ENCODE measurements at places on chromosomes 4 and X. TPM values are rescaled to one million over a fixed set of nuclear protein-coding genes. Genes with fewer than 3 reads are reported as not detected.

- DNase-seq = no peak
Measured at GRCh38 chr4:39937683-39938268, 39.9 kb downstream of the PDS5A start.

- DNase-seq = no peak
Measured at GRCh38 chr4:60865273-60865672, 334.9 kb upstream of the ADGRL3 start.

GRCh38 chrX:24294619-24295018 is 19.2 kb downstream of the SUPT20HL2 start:
- DNase-seq = peak; percentile 39

- DNase-seq = peak; percentile 88
Measured at GRCh38 chr4:184383497-184384055, 90.8 kb downstream of the IRF2 start.

GRCh38 chr4:4651811-4652755 is 110.2 kb upstream of the STX18 start:
- DNase-seq = no peak

DNA sequence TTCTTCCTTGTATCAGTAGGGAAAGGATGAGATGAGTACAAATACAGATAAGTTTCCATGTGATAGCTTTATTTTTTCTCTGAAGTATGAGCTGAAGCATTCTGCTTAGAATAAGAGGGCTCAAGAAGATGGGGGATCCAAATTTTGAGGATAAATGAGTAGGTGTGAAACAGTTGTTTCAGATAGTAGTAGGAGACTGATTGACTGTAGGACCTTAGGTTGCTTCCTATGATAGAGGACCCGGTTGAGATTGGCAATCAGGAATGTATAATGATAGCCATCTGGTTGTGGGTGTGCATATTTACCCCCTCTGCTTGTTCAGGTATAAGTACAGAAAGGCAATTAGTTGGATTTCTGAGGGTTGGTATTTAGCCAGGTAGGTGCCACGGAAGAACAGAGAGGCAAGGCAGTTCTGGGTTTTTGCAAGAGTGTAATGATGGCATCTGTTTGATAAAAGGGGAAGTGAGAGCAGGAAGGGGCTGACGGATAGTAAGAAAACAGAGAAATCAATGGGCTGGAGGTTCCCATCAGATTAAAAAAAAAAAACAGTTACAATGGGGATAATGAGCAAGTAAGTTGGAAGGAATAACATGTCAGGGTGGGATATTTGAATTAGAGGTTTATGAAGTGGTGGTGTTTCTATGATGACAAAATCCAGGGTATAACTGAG is 13.7 kb downstream of the OCRL start:
- DNase-seq = no peak

DNA sequence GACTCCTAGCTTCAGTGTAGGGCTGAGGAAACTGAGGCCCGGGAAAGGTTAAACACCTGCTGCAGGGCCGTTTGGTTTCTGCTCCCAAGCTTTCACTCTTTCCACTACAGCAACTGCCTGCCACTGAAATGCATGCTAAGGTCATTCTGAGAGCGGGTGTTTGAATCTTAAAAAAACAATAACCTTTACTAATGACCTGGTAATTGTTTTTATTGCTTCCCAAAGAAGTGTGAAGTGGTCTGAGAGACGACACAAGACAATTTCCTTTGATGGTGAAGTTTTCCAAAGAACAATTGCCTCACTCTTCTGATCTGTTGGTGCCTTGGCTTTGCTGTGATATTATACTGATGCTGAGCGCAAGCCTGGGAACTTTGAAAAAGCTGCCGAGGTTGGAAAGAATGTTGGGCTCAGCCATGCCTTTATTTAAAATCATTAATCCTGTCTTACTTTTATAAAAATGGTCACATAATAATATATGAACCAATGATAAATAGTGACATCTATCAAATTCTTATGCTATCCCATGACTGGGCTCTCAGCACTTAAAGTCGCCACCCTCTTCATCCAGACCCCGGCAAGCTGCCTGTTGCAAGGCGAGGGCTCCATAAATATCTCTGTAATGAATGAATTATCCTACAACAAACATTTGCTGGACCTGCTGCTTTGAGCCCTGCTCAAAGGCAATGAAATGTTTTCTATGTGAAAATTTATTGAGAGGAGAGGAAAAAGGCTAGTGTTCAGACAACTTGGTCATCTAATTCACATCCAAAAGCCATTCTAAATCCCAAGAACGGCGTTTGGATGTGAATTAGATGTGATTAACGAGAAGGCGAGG is 67.8 kb upstream of the SOD3 start:
- DNase-seq = no peak

DNA sequence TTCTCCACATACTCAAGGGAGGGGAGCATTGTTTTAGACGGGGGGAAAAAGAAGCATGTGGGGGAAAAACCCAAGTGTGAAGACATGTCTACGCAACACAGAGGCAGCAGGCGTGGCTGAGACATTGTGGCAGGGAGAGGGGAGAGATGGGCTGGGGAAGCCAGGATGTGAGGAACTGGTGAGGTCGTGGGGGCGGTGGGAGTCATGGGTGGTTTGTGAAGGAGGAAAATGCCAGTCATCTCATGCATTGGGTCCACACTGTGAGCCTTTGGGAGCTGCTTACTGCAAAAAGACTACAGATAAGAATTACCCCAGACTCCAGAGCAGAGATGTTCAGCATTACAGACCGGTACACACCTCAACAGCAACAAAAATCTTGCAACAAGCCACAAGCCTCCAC is 2.1 kb downstream of the JAKMIP1 start:
- no peak for DNase-seq

DNA sequence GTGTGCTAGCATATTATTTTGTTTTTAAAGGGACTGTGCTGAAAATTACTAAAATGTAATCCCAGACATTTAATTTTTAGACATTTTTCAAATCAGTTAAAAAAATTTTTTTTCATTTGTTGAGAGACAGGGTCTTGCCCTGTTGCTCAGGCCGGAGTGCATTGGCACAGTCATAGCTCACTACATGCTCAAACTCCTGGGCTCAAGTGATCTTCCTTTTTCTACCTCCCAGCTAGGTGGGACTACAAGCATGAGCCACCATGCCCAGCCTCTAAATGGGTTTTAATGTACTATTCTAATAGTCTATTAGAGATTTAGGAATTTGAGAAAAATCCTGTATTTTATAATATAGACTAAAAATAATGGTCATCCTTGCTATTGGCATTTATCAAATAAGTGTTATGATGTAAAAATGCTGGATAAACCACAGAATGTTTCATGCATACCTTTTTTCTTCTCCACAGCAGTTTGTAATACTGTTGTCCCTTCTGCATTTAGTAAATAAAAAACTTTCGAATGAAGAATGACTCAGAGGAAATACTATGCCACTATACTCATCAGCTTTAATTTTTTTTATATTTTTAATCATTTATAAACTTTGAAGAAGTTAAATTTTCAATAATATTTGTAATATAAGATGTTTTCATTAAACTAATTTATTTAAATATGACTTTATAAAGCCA is 29.9 kb downstream of the CPEB2 start:
- DNase-seq = peak; percentile 21

DNA sequence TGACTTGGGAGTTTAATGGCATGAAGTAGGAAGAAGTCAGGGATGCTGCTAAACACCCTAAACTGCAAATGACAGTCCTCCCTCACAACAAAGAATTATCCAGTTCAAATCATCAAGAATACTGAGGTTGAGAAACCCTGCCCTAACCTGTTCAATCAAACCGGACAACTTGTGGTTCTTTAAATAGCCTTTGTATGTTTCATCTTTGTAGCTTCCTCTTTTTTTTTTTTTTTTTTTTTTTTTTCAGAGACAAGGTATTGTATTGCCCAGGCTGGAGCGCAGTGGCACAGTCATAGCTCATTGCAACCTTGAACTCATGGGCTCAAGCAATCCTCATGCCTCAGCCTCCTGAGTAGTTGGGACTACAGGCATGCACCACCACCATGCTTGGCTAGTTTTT is 52.5 kb upstream of the TTC29 start:
- no peak for DNase-seq

- no peak for DNase-seq
Measured at GRCh38 chr4:7040765-7041164, 2.4 kb upstream of the TADA2B start.

- no peak for DNase-seq
Measured at GRCh38 chrX:118182681-118183080, 66.1 kb upstream of the KLHL13 start.

GRCh38 chr4:82780752-82781231 is 17.8 kb downstream of the SCD5 start:
- DNase-seq = peak; percentile 89

DNA sequence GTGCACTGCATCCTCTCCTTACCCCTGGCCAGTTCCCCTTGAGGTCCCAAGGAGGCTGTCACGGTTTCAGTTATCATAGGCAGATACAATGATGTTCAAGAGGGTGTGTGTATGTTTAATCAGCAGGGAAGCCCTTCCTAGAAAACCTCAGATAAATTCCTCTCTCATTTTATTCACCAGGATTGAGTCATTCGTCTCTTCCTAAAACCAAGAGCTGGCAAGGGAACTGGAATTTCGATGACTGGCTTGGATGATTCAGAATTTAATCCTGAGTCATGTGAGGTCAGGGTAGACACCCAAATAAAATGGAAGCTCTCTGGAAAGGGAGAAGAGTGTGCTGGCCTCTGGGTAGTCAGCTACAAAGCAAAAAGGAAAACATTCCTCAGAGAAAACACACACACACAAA is 106.2 kb upstream of the RAPGEF2 start:
- DNase-seq = peak; percentile 82

DNA sequence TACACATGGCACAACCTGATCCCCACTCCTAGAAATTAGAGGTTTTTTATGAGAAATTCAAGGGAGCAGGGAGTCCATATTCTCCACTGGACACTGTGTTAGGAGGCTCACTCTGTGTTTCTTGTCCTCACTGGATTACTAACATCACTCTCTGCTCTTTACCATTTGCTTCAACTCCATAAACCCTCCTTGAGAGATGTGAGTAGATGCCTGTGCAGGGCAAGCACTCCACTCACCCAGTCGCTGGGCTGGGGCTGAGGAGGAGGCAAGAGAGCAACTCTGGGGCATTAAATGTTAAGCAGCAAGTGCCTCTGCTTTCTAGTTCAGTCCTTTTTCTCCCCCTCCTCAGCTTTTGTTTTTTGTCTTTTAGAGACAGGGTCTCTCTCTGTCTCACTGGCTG is 115.1 kb downstream of the LARP7 start:
- DNase-seq = no peak

- DNase-seq = peak; percentile 46
Measured at GRCh38 chr4:97987019-97987648, 156.1 kb downstream of the STPG2 start.

DNA sequence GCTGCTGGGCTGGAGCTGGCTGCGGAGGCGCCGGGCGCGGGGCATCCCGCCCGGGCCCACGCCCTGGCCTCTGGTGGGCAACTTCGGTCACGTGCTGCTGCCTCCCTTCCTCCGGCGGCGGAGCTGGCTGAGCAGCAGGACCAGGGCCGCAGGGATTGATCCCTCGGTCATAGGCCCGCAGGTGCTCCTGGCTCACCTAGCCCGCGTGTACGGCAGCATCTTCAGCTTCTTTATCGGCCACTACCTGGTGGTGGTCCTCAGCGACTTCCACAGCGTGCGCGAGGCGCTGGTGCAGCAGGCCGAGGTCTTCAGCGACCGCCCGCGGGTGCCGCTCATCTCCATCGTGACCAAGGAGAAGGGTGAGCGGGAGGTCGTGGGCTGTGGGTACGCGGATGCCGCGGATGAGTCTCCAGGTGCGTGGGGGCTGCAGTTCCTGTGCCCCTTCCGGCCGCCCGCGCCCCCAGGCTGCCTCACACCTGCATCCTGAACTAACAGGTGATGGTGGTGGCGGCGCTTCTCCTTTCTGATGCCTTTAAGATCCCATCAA is 499 bp downstream of the CYP2U1 start:
- DNase-seq = no peak

DNA sequence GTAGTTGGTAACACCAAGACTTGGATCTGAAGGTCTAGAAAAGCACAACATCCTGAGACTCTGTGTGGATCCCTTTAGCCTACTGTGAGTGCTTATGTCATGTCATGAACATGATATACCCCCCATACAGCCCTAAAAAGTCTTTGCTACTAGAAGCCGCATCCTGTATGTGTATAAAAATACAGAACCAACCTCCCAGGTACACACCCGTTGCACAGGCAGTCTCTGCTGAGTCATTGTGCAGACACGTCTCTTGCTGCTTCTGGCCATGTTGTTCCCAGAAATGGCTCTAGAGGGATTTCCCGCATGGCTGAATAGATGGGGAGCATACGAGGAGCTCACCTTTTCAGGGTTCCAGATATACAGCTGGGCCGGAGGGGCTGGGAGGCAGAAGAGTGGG is 93.3 kb downstream of the MAMLD1 start:
- DNase-seq = no peak

DNA sequence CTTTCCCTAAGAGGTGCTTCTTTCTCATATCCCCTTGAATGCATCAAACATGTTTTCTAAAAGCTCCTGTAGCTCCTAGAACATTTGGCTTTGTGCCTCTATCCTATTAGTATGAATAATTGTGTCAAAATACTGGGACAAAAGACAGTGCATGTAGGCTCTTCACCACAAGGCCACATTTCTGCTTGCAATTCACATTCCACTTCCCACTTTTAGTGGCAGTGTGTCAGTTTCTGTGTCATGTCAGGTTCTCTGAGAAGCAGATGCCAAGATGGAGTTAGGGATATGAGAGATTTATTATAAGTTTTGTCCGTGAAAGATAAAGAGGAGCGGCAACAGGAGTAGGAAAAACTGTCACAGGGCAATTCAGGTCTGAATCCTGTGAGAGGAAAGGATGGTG is 61.3 kb upstream of the GPRIN3 start:
- no peak for DNase-seq

DNA sequence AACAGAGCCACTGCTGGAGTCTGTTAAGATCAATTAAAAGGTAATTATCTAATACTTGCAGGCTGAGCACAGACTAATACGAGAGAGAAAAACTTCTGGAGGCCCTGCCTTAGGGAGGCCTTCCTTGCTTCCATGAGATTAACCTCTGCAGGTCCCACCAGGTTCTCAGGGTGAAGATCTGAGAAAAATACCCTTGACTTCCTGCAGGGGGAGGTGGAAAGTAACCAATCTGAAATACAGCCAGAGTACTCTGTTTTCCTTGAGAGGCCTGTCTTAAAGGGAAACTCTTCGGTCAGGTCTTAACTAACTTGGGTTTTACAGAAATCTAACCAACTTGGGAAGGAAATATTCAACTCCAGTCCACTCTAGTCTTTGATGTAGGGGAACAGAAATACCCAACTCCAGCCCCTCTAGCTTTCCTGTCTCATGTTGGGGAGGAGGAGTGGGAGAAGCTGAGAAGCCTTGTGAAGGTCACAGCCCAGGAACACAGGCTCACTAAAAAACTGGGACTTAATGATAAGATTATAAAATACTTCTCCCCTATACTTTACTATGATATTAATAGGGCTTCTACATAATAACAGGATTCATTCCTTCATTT is 77.1 kb downstream of the TBCK start:
- DNase-seq = peak; percentile 55

- no peak for DNase-seq
Measured at GRCh38 chr4:158121161-158121579, 51.7 kb downstream of the GASK1B start.

The MAGEA12 gene
- total RNA-seq = not detected

The TMSB15A gene
- not detected for total RNA-seq

The SOX3 gene
- not detected for total RNA-seq

The LUZP4 gene
- not detected for total RNA-seq

The TRIM61 gene
- total RNA-seq = not detected

The JADE1 gene
- total RNA-seq = 13.8 TPM

The LINC00632 gene
- total RNA-seq = 0.23 TPM

The ARMCX6 gene
- 39.2 TPM for total RNA-seq

The SHROOM2 gene
- total RNA-seq = 8.8 TPM

The MAGEE2 gene
- total RNA-seq = not detected
